ENCODE measurements at places on chromosomes 2 and 18.

DNA sequence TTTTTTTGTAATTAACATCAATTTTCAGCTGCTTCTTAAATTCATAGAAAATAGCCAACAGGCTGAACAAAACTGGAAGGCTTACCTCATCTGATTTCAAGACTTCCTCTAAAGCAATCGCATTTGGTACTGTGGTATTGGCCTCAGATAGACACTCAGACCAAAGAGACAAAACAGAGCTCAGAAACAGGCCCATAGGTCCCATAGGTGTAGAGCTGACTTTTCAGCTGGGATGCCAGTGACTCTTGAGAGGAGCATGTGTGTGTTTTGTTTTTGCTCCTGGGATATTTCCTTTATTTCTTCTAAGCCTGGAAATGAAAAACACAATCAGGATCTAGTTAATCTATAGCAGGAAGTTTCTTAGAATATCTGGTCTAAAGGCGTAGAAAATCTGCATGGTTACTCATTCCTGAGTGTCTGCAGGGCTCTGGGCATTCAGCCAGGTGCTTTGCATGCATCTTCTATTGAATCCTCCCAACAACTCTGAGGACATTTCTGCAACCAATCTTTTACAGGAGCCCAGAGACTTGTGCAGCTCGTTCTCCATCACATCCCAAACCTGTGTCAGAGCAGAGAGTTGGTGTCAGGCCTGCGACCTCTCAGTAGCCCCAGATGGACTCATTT is 190.8 kb downstream of the RTP5 start:
- peak; percentile 46 for DNase-seq

DNA sequence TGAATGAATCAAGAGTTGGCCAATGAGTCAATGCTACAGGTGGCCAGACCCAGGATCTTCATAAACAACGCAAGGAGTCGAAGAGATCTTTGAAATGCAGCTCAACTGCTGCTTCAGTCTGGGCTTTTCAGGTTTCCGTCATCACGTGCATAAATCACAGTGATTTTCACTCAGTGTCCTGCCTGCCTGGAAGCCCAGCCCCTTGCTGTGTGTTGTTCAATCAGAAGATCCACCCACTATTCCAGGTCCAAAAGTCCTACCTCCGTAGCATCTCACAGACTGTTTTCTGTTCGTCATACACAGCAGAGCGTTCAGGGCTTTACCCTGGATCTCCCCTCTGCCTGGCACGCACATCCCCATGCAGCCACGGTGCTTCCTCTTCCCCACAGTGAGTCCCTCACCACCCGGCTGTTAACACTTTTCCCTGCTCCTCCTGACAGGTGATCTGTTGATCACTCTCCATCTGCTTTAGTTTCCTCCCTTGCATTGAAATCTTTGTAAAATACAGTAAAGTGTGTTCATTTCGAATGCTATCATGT is 216.3 kb downstream of the MYT1L start:
- no peak for DNase-seq

GRCh38 chr2:47833516-47833968 is 50.6 kb downstream of the MSH6 start:
- no peak for DNase-seq

- DNase-seq = peak; percentile 29
Observed at GRCh38 chr18:49814147-49814499, 790 bp upstream of the ACAA2 start.

- peak; percentile 3 for DNase-seq
Observed at GRCh38 chr18:60684843-60685513, 312.4 kb upstream of the MC4R start.

DNA sequence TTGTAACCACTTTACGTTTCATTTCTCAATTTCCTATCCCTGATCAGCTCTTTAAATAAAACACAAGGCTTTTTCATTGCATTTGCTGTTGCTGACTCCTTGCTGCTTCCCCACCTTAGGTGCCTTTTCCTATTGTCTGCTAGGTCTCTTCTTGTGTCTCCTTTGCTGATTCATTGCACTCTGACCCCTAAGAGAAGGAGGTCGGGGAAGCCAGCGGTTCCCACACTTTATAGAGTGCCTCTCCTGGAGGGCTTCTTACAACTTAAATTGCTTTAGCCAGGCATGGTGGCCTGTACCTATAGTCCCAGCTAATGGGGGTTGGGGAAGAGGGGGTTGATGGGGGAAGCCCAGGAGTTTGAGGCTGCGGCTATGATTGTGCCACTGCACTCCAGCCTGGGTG is 495.0 kb downstream of the DLGAP1 start:
- no peak for DNase-seq

GRCh38 chr18:59395226-59396175 is 36.4 kb upstream of the LMAN1 start:
- no peak for DNase-seq

GRCh38 chr2:157149270-157149669 is 108.2 kb upstream of the GALNT5 start:
- no peak for DNase-seq

- no peak for DNase-seq
Observed at GRCh38 chr2:168687314-168687713, 115.1 kb upstream of the NOSTRIN start.

DNA sequence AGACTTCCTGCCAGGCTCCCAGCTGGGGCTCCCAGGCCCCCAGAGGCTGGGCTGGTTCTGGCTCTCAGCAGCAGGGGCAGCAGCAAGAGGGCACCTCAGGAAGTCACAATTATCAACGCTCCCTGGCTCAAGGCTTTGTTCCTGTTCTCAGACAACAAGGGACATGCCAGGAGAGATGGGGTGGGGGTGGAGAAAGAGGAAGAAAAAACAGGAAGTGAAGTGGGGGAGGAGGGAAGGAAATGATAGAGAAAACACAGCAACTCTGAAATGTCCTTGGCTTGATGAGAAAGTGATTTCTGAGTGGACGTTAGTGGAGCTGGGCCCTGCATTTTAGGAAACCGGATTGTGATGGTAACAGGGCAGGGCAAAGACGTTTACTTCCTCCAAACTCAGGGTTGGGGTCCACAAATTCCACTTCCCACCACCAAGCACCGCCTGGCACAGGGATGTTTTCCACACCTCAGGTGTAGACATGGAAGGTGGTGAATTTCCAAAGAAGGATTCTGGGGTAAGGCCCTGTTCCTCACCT is 40.4 kb downstream of the CYRIA start:
- peak; percentile 57 for DNase-seq

DNA sequence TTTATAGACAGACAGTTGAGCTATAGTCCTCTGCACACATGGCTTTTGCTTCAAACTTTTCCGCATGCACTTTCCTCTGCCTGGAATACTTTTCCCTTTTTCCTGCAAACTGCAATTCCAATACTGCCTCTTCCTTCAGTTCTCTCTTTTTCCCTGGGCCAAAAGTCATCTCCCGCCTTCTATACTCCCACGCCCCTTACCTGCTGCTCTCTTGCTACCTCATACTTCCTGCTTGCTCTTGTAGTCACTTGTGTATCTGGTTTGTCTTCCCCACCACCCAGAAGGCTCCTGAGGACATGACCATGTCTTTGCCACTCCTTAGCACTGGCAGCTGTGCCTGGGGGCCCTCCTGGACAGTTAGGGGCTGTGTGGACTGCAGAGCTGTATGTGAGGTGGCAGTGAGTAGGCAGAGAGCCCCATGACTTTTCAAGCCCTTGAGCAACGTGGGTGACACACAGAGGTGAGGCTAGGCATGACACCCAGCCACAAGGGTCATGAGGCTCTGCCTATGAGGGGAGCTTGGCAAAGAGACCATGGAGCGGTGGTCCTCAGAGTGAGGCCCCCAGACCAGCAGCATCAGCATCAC is 23.2 kb downstream of the SPEG start:
- no peak for DNase-seq

DNA sequence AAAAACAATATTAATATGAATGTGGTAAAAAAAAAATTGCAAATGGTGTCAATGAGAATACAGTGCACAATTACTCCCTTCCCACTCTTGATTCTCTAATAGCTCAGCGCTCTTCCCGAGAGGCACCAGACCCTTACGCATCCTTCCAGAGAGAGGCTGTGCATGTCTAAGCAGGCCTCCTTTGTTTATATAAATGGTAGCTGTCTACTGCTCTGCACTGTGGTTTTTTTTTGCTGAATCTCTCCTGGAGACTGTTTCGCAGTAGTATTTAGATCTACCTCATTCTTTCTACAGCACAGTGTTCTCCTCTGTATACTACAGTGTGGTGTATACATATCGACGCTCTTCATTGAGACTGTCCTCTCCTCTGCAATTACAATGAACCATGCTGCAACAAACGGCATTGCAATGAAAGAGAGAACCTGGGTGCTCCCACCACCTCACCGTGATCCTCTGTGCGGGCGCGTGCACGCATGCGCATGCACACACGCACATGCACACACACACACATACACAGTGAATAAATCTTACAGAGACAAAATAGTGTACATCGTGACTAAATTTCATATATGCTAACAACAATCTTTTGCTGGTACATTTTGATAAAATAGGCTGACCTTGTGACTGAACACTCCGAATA is 19.4 kb downstream of the SEPTIN10 start:
- DNase-seq = no peak

- DNase-seq = no peak
Observed at GRCh38 chr18:66439670-66440069, 164.2 kb downstream of the CDH19 start.

DNA sequence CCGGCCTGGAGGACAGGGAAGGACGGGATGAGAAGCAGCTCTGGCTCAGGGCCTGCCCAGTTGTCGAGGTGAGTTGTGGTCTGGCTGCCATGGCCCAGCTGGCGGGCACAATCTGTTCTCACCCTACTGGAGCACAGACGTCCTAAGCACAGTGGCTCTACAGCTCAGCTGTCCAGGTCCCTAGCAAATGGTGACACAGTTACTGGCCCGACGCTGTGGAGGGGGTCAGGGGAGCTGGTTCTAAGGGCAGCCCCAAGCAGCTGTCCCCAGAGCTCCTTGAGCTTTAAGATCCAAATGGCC is 32.9 kb downstream of the KCNK3 start:
- DNase-seq = no peak

DNA sequence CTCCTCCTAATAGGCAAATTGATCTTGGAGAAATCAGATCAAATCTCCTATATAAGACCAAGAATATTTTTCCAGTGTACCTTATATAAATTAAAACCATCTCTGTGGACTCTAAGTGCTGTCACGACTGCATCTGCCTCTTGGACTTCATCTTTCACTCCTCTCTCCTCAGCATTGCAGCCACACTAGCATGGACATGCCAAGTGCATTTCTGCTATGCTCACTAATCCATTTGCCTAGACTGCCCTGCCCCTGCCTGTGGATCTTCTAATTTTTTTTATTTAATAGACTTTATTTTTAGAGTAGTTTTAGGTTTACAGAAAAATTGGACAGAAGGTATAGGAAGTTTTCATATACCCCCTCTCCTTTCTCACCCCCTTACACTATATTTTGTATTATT is 146.7 kb upstream of the VWC2L start:
- DNase-seq = no peak

GRCh38 chr18:78683191-78684010 is 296.2 kb upstream of the SALL3 start:
- no peak for DNase-seq

DNA sequence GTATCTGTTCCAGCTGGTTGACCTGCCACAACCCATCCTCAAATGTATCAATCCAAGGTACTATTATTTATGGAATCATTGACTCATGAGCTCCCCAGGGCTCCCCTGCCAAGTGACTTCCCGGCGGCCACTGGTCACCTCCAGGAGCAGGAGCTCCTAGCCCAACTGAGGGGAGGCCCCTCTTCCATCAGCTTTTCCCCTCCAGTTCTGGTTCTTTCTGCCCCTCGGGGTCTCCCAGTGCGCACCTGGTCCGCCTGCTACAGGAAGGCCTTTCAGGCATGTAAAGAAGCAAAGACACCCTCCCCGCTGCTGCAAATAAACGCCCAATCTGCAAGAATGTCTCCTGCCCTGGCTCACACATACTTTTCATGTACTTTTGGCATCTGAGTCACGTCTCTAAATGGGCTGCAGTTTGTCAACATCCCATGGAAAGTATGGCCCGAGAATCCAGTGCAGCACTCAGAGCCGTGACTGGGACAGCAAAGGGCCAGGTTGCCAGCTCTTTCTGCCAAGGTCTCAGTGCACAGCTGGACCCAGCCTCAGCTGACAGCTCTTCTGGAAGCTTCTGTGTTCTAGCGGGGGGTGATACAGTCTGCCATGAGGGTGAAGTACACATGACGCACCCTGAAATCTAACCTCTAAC is 41.4 kb downstream of the KLHL29 start:
- DNase-seq = no peak

DNA sequence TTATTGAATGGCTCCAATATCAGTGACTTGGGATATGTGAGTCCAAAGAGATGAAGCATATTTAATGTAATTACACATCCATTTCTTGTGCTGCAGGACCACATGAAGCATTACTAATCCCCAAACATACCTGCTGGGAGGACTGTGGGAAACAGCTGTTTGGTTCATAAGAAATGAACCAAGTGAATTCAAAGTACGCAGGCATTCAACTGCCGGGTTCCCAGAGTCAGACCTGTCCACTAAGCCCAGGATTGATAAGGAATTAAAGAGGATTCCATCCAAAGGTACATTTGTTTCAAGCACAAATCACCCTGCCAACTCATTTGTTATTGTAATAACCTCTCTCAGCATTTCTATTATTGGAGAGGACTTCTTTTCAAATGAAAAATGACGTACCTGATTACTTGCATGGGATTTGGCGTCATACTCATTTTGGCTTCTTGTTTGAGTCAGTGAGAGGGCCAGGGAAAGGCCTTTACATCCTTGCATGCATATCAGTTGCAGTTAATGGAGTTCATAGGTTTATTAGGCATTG is 230.7 kb downstream of the TXNL1 start:
- no peak for DNase-seq

DNA sequence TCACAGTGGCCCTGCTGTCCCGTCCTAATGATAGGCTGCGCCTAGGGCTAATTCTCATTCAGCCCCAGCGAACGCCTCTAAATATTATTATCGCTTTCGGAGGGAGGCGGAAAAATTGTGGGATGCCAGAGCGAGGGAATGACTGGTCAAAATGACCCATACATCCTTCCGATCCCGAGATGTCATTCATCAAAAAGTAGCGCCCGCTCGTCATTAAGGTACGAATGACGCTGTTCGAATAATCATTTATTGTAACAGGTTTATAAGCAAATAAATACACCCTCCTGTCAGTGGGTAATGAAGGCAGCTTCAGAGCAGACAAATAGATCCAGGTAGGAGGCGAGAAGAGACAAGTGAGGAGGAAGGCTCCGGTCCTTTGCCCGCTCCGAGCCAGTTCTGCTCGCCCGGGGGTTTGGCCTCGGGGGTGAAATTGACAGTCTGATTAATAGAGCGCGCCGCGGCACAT is at the start of gene EVX2:
EVX2 (minus strand) TSS at position 167 of the 466 bp plus-strand sequence. CDS start 186 bp downstream, outside the sequence.
- DNase-seq = no peak

DNA sequence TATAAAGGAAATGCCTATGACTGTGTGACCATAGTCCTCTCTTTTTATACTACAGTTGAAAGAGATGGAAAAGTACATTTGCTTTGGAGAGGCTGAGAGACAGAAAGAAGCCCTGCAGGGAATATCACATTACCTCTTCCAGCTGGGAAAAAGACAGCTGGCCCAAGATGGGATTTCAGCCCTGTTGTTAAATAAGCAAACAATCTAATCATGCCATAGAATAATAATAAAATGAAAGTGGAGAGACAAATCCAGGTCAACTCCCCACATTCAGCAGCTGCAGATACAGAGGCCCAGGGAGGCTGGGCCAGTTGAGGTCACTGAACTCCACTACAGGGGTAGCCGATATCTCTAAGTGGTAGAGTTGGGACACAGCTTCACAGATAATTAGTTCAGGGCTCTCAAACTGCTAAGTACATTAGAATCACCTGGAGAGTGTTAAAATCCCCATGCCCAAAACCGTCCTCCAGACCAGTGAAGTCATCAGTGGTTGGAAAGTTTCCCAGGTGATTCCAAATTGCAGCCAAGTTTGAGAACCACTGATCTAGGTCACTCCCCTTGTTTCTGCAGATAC is 81.9 kb downstream of the MOGAT1 start:
- no peak for DNase-seq

GRCh38 chr2:239398521-239398921 is 2.3 kb downstream of the HDAC4 start:
- no peak for DNase-seq

All from A172 (cell line).